ENCODE measurements at places on chromosomes 2 and 18.

- DNase-seq: no peak
These were observed 293.9 kb upstream of the DCC start for GRCh38 chr18:52045946-52046675.

- no peak for DNase-seq
These were observed 139.2 kb downstream of the CCDC102B start for GRCh38 chr18:68937029-68937599.

DNA sequence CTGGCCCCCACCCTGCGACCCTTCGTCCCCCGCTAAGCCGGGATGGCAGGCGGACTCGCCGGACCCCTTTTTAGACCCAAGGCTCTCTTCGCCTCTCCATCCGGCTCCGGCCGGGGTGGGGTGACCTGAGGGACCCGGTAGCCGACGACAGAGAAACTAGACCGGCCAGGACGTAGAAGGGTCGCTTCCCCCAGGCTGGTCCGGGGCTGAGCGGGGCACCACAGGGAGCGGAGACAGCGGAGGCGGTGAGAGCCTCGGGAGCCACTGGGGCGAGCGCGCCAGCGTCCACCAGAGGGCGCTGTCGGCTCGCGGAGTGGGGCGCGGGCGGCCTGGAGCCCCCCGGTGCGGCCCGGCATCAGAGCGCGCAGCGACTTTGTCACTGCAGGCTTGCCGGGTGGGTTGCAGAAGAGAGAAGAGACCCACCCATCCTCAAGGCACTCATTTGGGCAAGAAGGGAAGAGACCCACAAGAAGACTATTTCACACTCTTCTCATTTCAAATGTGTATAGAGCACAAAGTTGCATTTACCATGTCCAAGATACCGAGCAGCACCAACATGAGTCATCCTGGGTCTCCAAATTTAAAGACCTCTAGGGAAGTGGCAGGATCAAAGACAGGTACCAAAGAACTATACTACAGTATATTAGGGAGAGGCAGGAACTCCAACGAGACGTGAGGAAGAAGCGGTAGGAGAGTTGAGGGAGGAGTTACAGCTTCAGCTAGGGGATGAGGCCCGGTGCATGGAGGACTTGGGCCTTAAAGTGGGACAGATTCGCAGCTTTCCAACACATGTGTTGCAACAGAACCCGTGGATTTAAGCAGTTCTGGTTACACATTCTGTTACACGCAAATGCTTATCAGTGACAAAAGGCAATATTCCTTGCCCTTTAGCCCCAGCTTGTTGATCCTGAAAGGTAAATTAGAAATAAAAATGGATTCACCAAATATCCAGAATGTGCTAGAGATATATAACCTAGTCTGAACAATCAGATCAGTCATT, 7.6 kb upstream of the PRKCE start:
- DNase-seq: peak; percentile 70

- no peak for DNase-seq
These were observed 125.8 kb upstream of the MYO3B start for GRCh38 chr2:170052151-170052550.

- no peak for DNase-seq
These were observed 26.8 kb upstream of the CYP27A1 start for GRCh38 chr2:218755198-218755566.

GRCh38 chr2:107412981-107413380, 413.7 kb upstream of the RGPD4 start:
- no peak for DNase-seq

GRCh38 chr2:7508296-7508943, 591.2 kb downstream of the RNF144A start:
- no peak for DNase-seq

DNA sequence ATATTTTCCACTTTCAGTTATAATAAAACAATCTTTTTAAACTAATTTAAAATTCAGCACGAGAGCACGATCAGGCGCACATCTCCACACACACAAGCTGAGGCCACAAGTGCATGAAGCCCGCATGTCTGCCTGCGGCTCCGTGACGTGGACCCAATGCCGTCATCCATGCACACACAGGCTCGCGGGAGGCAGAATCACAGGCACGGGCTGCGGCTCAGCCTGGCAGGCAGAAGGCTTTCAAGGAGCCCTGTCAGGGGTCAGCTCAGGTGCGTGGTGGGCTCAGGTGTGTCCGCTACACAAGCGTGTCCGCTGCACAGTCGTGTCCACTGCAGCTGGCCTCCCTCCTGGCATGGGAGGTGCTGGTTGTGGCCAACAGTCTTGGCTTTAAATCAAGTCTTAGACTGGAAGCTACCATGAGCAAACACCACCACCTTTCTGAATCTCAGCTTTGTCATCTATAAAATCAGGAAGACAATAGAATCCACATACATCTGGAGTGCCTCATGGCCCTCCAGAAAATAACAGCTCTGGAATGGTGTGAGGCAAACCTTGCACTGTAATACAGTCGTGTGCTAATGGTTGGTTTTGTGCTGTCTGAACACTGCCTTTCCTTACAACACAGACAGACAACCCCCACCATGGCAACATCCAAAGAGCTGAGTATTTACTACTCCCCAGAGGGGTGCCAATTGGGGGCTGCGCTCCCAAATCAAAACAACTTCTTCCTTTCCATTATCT, 210.1 kb downstream of the NDUFA10 start:
- DNase-seq: no peak

GRCh38 chr2:153667475-153667874, 188.9 kb upstream of the RPRM start:
- no peak for DNase-seq

GRCh38 chr2:236302555-236302954, 38.3 kb upstream of the ASB18 start:
- no peak for DNase-seq

- no peak for DNase-seq
These were observed 112.8 kb downstream of the CELF4 start for GRCh38 chr18:37452682-37453385.

DNA sequence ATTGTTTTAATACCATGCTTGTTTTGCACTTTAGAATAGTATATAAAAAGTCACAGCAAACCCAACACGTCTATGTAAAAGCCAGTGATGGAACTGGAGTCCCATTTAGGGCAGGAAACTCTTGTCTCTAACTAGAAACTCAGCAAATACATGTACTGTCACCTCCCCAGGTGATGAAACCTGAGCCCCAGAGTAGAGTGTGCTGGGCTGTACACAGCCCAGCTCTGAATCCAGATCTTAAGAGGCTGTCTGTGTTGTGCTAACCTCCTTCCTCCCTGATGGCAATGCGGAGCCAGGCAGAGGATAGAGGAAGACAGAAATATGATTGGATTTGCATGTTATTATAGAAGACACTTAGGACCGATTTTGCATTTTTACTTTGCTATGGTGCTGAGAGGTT, 317.5 kb upstream of the TRIB2 start:
- DNase-seq: no peak

DNA sequence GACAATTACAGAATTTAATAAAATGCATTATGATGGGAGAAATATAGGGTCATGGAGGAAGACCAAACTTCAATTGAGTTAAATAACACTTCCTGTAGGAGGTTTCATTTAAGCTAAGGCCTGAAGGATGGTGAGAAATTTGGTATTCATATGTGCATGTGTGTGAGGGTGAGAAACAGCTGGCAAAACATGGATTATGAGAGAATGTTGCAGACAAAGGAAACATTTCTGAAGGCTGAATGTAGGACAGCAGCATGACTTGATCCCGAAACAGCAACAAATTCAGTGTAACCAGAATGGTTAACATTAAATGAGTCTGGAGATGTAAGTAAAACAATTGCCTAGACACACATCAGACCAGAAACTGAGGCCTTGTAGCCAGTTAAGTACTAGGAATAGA, 630.8 kb downstream of the NR4A2 start:
- no peak for DNase-seq

GRCh38 chr2:176285321-176285720, 16.1 kb downstream of the MTX2 start:
- DNase-seq: no peak

DNA sequence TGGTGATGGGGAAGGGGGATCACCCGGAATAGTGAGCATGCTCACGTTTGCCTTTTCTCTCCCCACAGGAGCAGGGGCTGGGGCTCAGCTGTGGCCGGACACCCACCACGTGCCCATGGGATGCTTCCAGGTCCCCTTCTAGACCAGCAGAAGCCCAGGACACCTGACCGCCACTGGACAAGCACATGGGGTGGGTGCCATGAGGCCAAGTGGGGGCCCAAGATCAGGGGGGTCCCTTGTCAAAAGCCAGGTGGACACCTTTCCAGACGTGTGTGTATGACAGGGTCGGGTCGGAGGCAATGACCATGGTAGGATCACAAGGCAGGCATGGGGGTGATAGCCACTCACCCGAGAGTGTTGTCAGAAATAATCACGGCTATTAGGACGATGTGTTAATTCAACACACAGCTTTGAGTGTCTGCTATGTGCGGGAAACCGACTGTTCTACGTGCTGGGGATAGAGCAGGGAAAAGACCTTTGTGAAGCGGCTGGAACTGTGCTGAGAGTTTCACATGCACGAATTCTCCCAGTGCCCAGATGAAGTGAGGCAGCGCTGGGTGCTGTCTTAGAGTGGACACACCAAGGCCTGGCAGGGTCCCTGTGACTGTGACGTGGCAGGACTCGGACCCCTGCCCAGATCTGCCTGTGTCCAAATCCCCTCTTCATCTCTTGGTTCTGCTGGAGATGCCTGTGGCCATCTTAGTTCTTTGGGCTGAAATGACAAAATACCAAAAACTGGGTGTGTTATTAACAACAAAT, 244.7 kb downstream of the NDUFA10 start:
- no peak for DNase-seq

- DNase-seq: no peak
These were observed 16.2 kb downstream of the ATF2 start for GRCh38 chr2:175151791-175152190.

GRCh38 chr2:121890041-121890440, 134.6 kb downstream of the TSN start:
- no peak for DNase-seq

GRCh38 chr18:79872527-79873444, 75.0 kb downstream of the KCNG2 start:
- DNase-seq: peak; percentile 6

DNA sequence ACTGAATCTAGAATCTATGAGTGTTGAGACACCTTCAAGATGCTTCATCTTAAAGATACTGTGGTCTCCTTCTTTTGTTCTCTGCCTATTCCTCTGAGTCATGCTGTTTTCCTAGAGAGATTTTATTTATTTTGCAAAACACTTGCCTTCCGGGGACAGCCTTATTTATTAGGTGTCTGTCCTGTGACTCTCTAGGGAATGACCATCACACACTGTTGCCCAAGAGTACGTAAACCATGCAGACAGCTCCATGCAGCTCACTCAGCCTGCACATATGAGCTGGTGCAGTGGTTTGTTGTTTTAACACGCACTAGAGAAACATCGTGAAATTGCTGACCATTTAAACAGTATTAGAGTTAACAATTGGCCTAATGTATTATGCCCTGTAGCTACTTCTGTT, 12.4 kb upstream of the ADCYAP1 start:
- DNase-seq: no peak

- no peak for DNase-seq
These were observed 98.9 kb upstream of the LGALSL start for GRCh38 chr2:64354857-64355680.

- no peak for DNase-seq
These were observed 571 bp downstream of the EEF1B2 start for GRCh38 chr2:206160125-206160806.

- DNase-seq: no peak
These were observed 672.8 kb upstream of the ID2 start for GRCh38 chr2:8009010-8009597.

DNA sequence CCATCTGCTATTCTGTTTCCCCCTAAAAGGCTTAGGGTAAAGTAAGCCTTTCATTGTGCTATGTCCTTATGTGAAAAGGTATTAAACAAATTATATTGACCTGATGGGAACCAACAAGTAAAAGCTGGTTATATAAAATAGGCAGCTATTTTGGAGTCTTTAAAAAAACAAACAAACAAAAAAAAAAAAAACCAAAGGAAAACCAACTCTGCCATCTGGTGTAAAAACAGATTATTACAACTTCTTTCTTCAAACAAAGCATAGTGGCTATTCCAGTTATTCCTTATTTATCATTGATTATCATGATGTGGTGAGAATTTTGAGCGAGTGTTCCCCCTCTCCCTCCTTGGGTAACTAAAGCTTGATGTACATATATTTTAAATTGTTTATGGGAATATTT, 122.3 kb upstream of the FHL2 start:
- no peak for DNase-seq

GRCh38 chr18:5710235-5710634, 166.4 kb upstream of the EPB41L3 start:
- no peak for DNase-seq

DNA sequence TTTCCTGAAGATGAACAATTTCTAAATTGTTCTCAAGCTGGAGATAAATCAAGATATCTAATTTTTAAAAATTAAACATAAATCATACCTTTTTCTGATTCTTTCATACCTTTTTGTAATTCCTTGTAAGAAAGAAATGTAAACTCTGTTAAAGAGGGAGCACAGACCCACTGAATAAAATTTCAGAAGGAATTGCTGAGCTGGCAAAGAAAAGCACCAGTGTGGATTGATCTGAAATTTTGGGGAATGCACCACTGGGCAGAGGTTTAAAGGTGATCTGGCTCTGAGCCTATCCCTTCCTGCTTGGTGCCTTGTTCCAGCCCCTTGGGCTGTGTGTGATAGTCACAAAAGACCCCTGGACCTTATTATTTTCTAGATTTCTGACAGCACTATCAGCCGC, 118.3 kb upstream of the THSD7B start:
- no peak for DNase-seq

DNA sequence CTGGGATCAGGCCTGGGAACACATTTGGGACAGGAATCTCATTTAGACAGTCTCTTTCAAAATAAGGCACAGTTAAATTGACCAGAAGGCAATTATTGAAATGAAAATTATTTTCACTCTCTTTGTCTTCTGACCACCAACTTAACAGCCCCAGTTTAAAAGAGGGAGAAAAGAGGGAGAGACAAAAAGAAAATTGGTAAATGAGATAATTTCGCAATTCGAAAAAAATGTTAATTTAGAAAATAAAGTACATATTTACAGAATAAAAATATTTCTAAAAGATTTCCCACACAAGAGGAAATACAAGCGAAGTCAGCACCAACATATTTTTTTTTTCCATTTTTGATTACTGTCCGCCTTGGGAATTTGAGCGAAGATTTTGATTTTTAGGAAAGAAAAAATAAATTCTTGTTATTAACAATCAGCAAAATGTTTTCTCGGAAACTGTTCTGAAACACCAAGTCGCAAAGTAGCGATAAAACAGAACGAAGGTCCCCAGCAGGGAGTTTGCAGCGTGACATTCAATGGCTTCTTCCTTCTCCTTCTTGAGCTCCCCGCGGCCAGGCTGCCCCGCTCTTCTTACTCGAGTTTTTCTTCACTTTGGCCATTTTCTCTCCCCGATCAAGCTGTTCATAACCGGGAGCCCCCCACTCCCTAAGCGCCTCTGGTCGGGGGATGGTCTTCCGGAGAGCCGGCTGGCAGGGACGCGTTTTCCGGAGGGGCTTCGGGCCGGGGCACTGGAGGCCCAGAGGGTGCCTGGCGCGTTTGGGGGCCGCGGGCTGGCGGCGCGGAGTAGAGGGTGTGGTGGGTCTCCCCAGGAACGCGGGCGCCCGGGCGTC, 5.0 kb downstream of the SP9 start:
- peak; percentile 5 for DNase-seq

Data from CD4-positive, alpha-beta T cell treated with Interleukin-4 for 1 hour (primary cell).